ENCODE measurements at places on chromosomes 12 and 14.
A peak's percentile ranks its signal among the peaks of the same experiment; 100 is the strongest.

- no peak for DNase-seq
Measured at GRCh38 chr14:22479776-22480464, 109.1 kb downstream of the DAD1 start.

GRCh38 chr12:22377731-22378496 lies 43.4 kb upstream of the ST8SIA1 start:
- no peak for DNase-seq

GRCh38 chr12:80412343-80412953 lies 31.6 kb upstream of the PTPRQ start:
- DNase-seq: no peak

GRCh38 chr12:16347391-16348298 lies at the start of gene MGST1:
Gene MGST1 (plus strand): TSS chr12:16347645. CDS start chr12:16354253, 6,608 bp downstream.
- peak; percentile 76 for DNase-seq

- no peak for DNase-seq
Measured at GRCh38 chr14:95526483-95527386, 8.1 kb upstream of the GLRX5 start.

GRCh38 chr12:7695237-7695560 lies 376 bp downstream of the GDF3 start:
- DNase-seq: no peak

- no peak for DNase-seq
Measured at GRCh38 chr12:41202051-41202450, 13.9 kb downstream of the PDZRN4 start.

GRCh38 chr12:74393272-74393671 lies 144.4 kb upstream of the ATXN7L3B start:
- no peak for DNase-seq

- no peak for DNase-seq
Measured at GRCh38 chr12:104347374-104348075, 44.0 kb downstream of the EID3 start.

GRCh38 chr12:98437166-98437565 lies 78.2 kb upstream of the TMPO start:
- DNase-seq: no peak

DNA sequence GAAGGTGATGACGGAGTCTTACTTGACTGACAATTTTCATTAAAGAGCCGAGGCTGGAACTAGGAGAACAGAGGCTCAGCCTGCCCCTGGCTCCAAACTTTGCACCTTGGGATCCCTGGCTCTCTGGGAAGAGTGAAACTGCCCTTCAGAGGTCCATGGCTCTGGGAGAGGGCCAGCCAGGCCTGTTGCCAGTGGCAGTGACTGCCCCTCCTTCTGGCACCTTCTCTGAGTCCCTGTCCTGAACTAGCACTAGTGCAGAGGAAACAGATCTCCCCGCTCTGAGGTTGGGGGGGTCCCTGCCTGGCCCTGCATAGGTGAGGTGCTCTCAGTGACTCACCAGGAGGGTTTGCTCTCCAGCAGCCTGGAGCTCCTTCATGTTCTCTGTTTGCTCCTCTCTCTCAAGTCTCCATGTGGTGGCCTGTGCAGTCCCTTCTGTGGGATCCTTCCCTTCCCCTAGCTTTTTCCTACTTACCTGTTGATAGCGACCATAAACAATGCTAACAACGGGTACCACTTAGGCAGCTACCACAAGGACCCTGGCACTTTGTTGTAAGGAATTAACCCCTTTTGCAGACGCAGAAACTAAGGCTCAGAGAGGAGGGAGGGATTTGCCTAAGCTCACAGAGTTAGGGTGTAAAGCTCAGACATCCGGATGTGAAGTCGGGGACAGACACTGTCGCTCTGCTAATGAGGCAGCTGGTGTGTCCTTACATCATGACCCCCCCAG lies 22.4 kb downstream of the FAM222A start:
- no peak for DNase-seq

DNA sequence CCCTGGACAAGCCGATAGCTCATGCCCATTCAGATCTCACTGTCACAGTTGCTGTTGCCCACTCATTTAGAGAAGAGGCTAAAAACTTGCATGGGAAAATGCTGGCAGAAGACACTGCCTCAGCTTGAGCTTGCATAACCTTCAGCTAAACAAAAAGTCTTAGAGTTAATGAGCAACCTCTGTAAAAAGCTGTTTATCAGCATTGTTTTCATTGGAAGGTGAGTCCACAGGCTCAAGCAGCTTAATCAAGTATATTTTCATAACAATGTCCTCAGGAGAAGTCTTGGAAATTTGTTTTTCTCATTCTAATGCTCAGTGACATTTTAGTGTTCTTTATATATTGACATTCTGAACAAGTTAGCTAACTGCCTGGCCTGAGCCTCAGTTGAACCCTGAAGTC lies 872.9 kb downstream of the TMTC2 start:
- no peak for DNase-seq
